ENCODE measurements at places on chromosomes 12 and 14.

DNA sequence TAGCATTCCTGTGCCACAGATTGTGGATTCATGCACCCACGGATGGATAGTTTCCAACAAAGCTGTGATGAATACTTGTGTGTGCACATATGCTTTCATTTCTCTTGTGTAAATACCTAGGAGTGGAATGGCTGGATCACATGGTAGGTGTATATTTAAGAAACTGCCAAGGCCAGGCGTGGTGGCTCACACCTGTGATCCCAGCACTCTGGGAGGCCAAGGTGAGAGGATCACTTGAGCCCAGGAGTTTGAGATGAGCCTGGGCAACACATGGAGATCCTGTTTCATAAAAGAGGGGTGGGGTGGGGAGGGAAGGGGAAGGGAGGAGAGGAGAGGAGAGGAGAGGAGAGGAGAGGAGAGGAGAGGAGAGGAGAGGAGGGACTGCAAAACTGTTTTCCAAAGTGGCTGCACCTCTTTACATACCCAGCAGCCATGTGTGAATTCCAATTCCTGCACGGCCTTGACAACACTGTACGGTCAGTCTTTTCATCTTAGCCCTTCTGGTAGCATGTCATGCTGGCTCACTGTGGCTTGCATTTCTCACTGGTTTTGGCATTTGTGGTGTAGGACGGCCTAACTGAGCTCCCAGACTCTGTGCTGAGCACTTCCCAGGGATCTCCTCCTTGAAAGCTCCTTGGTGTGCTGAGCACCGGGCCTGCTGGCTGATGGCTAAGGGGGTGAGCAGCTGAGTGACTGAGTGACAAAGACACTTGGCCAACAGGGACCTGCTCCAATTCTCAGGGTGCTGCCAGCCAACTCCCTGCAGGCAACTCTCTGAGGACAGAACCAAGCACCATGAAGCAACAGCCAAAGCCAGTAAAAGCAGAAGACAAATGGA lies 27.9 kb downstream of the SYNE3 start:
- no peak for DNase-seq

GRCh38 chr12:27843714-27844245 lies 63.7 kb upstream of the MANSC4 start:
- no peak for DNase-seq

DNA sequence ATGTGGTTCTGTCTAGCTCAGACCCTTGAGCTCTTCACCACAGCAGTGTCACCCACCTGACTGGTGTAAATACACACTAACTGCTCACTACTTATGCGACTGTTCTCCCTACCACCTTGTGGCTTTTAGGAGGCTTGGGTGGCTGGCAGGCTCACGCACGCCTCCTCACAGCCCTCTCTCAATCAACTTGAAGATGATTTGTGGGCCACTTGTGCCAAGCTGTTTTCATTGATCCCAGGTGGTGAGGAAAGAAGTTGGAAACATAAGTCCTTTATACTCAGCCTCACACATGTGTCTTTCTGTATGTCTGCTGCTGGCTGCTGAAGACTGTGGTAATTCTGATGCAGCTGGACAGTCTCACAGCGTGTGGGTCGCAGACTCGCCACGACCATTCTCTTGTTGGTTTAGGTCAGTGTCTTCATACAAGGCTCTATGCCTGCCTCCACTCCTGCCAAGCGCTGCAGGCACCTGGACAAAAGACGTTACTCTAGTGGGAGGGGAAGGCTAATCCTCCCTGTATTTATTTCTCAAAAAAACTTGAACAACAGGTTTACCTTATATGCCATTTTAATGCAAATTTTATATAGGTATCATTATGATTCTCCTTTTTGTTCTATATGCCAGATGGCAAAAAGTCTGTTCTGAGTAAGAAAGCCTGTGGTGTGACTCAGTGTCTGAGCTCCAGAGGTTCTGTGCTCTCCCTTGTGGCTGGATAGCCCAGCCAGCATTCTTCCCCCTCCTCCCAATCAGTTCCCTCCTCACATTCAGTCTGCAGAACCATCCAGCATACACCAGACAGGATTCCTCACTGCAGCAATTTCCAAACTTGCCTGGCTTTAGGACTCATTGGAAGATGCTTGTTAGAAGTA lies 115.6 kb downstream of the DIP2B start:
- DNase-seq = no peak

- DNase-seq = no peak
Measured at GRCh38 chr14:35696119-35696518, 113.0 kb downstream of the RALGAPA1 start.

Data from CD4-positive, alpha-beta memory T cell (primary cell).